A549 treated with RU486 at 1 μM for 4 hours (cell line): ENCODE measurements at places on chromosomes 2 and 18. TPM values are rescaled to one million over a fixed set of nuclear protein-coding genes. Genes with fewer than 3 reads are reported as not detected.

Gene TXNDC2
- total RNA-seq, result 0.06 to 0.38 TPM (median 0.16 TPM) in 5 replicates

Gene IL1R2
- 0.42 to 1.1 TPM (median 0.57 TPM) in 5 replicates for total RNA-seq

Gene IL1F10
- not detected in 5 replicates for total RNA-seq

Gene SLC5A7
- total RNA-seq, result not detected in 5 replicates

Gene DPP4
- total RNA-seq, result 0.30 to 0.71 TPM (median 0.62 TPM) in 5 replicates

Gene CPS1
- 5.1 to 7.6 TPM (median 7.1 TPM) in 5 replicates for total RNA-seq
